CD4-positive, alpha-beta T cell treated with Interferon alpha-2 for 1 hour (primary cell): ENCODE measurements at places on chromosomes 13 and 19.

DNA sequence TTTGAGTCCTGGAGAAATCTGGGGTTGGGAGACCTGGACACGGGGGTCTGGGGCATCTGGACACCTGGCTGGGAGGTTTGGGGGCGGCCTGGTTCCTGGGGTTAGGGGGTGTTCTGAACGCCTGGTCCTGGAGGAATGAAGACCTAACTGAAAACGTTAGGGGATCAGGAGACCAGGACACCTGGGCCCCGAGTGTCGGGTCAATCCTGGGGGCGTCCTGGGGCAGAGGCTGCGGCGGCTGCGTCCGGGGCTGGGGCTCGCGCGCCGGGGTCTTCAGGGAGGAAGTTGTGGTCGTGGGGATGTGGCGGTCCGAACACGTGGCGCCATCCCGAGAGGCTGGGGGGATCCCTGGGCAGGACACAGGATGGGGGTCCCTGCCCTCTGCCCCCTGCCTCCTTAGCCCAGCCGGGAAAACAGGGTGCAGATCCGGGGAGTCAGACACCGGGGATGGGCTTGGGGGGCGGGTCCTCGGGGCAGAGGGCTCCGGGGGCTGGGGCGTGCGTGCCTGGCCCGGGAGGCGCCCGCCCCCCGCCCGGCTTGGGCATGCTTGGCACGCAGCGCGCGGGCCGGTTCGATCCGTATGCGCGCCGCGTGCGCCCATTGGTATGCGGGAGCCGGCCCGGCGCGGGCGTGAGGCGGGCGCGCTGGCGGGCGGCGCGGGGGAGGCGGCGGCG lies 632 bp downstream of the NPAS1 start:
- DNase-seq: no peak

GRCh38 chr13:113930671-113931637 lies 42.9 kb downstream of the C13orf46 start:
- peak; percentile 72 for DNase-seq

DNA sequence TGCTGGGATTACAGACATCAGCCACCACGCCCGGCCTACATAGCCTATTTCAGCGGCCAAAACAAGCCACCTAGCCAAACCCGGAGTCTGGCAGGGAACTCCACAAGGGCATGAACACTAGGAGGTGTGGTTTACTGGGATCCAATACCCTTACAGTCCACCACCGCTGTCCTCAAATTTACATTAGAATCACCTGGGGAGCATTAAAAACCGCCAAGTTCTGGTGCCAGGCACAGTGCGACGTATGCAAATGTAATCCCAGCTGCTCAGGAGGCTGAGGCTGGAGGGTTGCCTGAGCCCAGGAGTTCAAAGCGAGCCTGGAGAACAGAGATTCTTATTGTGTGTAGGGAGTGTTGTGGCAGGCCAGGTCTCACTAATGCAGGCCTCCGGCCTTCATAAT lies 4.2 kb upstream of the AP1M1 start:
- no peak for DNase-seq

DNA sequence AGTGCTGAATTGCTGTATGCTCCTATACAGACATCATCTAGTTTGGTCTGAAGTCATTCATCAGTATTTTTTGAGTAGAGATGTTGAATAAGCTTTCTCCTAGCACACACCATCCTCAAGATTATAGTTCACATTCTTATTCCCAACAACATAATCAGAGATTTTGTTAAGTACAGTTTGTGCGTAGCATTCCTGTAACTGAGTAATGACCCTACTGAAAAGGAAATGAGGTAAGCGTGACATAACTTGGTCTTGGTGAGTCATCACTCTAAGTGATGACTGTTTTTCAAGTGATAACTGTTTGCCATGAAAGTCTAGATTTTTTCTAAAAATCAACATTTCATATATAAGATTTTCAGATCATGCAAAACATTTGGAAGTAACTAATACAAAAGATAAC lies 18.5 kb upstream of the FAM216B start:
- DNase-seq: no peak

- no peak for DNase-seq
Measured at GRCh38 chr19:44823373-44823698, 14.4 kb downstream of the BCAM start.

- peak; percentile 26 for DNase-seq
Measured at GRCh38 chr19:32676186-32676894, 692 bp downstream of the RGS9BP start.

DNA sequence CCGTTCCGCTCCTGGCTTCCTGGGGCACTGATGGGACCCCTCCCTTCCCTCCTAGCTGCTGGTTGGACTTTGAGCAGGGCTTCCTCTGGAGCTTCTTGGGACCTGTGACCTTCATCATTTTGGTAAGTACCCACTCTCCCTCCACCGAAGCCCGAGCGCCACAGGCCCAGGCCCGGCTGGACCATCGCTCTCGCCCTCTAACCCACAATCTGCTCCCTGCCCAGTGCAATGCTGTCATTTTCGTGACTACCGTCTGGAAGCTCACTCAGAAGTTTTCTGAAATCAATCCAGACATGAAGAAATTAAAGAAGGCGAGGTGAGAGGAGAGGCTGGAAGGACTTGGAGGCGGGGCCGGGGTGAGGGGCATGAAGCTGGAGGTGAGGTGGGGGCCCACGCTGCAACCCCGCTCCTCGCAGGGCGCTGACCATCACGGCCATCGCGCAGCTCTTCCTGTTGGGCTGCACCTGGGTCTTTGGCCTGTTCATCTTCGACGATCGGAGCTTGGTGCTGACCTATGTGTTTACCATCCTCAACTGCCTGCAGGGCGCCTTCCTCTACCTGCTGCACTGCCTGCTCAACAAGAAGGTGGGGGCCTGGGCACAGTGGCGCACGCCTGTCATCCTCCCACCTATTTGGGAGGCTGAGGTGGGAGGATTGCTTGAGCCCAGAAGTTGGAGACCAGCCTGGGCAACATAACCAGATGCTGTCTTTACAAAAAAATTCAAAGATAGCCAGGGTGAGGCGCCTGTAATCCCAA lies 12.3 kb downstream of the DDX39A start:
- DNase-seq: peak; percentile 30

DNA sequence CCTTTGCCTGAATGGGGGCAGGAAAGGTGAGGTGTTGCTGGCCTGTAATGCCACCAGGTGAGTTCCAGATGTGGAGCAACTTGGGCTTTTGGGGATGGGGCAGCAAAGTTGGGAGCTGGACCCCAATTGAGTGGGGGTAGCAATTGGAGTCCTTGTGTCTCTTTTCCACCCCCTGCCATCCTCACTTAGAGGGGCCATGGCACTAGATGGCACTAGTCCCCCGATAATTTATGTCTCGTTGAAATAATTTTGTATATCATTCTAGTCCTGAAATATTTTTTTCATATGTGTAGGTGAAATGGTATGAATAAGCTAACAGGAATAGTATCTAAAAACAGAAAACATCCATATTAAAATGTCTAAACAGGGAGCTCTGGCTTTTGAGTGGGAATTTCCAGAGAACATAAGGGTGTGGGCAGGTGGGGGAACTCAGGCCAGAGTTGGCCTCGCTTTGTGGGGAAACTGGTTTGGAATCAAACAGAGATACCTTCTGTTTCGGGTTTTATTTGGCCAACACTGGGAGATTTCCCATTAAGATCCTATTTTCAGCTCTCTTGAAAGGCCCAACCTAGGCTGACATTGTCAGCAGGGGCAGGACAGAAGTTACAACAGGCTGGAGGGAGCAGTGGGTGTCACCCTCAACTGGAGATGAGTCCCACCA lies 3.4 kb downstream of the ZNF576 start:
- no peak for DNase-seq

- no peak for DNase-seq
Measured at GRCh38 chr19:12937093-12937926, 1.1 kb upstream of the CALR start.

GRCh38 chr19:4709440-4710280 lies 14.0 kb downstream of the DPP9 start:
- no peak for DNase-seq

- no peak for DNase-seq
Measured at GRCh38 chr13:110676595-110677587, 29.0 kb downstream of the CARS2 start.

DNA sequence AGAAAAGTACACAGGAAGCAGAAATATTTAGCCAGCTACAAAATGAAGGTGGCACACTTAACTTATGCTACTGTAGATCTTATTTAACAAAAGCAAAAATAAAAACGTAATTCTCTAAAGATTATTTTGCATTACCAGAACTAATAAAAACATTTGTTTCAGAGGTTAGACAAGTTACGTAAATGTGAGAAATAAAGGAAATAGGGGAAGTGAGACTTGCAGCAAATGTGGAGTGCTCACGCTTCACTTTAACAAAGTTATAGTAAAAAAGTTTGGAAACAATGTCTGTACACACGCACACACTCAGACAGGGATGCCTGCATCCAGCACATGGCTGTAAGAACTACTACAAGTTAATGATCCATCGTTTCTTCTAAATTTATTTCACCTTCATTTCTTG lies 83.7 kb downstream of the NALCN start:
- no peak for DNase-seq

GRCh38 chr13:98220271-98220791 lies 43.3 kb upstream of the RNF113B start:
- DNase-seq: no peak

- DNase-seq: no peak
Measured at GRCh38 chr13:27120011-27120410, 51.6 kb downstream of the USP12 start.
